Natural killer cell (primary cell): ENCODE measurements at places on chromosomes 7 and 10. TPM values are rescaled to one million over a fixed set of nuclear protein-coding genes. Genes with fewer than 3 reads are reported as not detected.

Gene SPDYE18
- total RNA-seq = 3.7 TPM

Gene CYP3A5
- total RNA-seq = not detected

Gene MORN4
- total RNA-seq = 2.0 TPM

Gene RBP4
- total RNA-seq = not detected

Gene KCNH2
- total RNA-seq = 0.60 TPM

DNA sequence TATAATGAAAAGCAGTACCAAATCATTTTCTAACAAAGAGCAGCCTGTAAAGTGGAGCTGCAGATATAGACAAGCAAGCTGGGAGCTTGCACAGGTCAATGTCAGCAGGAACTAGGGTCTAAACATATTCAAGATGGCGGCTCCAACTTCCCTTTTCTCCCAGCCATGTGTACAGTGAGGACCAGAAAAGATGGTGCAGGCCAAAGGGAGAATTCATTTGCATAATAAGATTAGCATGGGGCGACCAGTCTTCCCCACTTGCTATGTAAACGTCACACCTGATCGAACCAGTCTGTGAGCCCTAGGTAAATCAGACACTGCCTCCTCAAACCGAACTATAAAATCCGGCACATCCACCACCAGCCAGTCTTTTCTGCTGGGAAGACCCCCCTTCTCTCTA lies 4.4 kb upstream of the RAPGEF5 start:
- no peak overlapping the region for H3K27ac ChIP-seq
- peaks cover 2% of the 10 kb centered on the region for H3K27me3 ChIP-seq
- H3K4me3 ChIP-seq = no peak overlapping the region

- no peaks in the 10 kb centered on the region for H3K27me3 ChIP-seq
- no peak overlapping the region for H3K27ac ChIP-seq
- H3K4me3 ChIP-seq = no peak overlapping the region
- DNase-seq = no peak
Measured at GRCh38 chr7:101877882-101878591, 60.6 kb downstream of the CUX1 start.

DNA sequence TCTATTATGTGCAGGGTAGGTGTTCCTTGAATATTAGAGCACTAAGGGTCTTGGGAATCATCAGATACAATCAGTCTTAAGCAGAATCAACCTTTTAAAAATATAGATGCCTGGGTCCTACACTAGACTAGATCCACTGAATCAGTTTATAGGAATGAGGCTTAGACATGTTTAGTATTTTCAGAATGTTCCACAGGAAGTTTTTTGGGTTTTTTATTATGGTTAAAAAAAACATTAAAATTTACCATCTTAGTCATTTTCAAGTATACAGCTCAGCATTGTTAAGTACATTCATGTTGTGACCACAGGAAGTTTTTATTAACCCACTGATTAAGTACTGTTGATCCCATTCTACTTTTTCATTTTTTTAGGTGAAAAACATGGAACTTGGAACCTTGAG lies 135.7 kb downstream of the LCOR start:
- H3K4me3 ChIP-seq = no peak overlapping the region
- H3K27me3 ChIP-seq = no peaks in the 10 kb centered on the region
- no peak for DNase-seq
- H3K27ac ChIP-seq = no peak overlapping the region
- no peaks in the 10 kb centered on the region for H3K4me1 ChIP-seq

DNA sequence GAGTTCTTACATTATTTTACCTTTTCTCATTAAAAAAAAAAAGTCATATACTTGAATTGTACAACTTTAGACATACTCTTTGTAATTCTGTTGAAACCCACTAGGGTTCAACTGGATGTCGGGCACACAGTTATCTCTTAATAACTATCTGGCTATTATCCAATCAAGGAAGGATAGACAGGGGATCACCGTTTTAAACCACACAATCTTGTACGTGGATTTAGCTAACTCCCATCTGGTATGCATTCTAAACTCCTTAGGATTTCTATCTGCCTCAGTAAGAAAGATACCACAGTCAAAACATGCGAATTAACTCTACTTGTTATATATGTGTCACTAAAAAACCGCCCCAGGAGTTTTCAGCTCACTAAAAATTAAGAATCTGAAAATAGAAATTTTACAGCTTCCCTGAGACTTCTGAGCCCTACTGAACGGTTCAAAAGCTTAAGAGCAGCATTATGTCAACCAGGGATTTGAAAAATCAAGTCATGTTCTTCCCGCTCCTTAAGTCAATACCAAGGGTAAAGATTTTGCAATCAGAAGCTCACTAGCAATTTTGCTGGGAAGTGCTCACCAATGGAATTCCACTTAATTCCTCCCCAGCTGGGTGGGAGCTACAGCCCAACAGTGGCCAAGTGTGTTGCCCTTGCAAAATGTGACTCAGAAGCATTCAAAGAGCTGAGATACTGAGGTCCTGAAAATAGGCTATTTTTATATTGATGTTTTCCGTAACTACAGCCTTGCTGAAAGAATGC lies 267.0 kb downstream of the FRMD4A start:
- no peak for DNase-seq
- no peak overlapping the region for H3K4me3 ChIP-seq
- H3K36me3 ChIP-seq = no peaks in the 10 kb centered on the region
- no peak overlapping the region for H3K27ac ChIP-seq
- H3K27me3 ChIP-seq = peaks cover 3% of the 10 kb centered on the region
- H3K4me1 ChIP-seq = no peaks in the 10 kb centered on the region

DNA sequence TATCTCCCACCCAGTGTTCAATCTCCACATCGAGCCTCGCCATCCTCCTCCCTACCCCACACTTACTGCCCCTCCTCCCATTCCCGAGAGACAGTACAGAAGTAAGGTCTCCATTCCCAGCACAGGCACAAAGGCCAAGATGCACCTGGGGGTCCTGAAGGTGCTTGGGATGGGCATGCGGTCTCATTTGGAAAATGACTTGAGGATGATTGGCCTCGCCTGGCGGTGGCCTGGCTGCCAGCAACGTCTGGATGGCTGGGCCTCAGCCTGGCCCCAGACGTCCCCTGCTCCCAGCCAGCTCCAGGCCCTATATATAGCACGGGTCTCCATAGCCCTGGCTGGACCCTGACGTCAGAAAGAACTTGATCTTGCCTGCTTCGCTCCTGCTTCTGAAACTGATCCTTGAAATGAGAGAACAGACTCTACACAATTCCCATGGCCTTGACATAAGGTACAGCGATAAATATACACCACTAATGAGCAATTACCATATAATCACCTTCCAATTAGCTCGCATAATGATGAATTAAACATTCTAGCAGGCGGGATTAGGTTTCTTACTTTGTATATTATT lies 11.8 kb downstream of the EMX2 start:
- H3K4me1 ChIP-seq = peaks cover 13% of the 10 kb centered on the region
- H3K4me3 ChIP-seq = no peak overlapping the region
- H3K27me3 ChIP-seq = peaks cover 36% of the 10 kb centered on the region
- no peak overlapping the region for H3K27ac ChIP-seq
- no peak for DNase-seq
- H3K36me3 ChIP-seq = no peaks in the 10 kb centered on the region

- no peak for DNase-seq
- H3K4me3 ChIP-seq = no peak overlapping the region
- peaks cover 4% of the 10 kb centered on the region for H3K36me3 ChIP-seq
Measured at GRCh38 chr7:18647582-18647981, 152.0 kb downstream of the HDAC9 start.

DNA sequence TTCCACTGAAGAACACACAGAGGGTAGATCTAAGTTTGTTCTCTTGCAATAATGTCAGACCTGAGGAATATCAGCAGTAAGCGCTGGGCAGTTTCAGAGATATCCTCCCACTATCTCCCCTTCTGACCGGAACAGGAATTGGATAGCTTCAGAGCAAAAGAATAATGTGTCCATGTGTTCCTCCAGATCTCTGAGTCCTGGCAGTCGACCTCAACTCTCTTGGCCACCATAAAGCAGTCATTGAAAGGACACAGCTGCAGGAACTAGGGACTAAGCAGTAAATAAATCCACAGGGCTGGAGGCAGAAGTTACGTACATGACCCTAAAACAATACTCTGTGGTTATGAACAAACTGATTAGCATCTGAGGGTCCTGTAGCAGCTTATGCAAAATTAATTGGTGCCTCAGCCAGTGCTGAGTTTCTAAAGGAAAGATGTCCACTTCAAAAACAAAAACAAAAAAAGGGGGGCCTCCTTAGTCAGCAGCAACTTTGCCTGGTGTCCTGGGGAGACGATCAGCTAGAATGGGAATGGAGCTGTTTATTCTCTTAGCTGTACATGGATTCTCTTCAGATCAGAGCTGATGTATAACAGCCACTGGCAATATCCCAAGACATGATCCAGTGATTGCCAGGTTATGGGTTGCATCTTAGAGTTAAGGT lies 6.4 kb upstream of the PRTFDC1 start:
- H3K27me3 ChIP-seq = no peaks in the 10 kb centered on the region
- no peaks in the 10 kb centered on the region for H3K36me3 ChIP-seq

DNA sequence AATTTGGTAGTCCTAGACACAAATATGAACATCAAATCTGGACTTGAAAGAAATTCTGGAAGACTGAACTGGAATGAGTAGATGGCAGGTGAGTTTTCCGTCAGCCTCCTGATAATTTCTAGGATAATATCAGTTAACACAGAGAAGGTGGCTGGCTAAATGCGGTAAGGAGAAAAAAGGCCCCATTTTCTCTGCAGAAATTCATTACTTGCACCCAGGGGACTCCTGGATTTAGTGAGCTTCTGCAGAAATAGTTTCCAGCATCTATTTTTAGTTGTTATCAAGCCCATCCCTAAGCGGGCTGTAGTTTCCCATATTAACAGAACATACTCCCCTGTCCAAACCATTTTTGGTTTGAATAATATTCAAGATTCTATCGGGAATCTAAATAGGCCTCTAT lies 181.9 kb upstream of the TCERG1L start:
- no peak overlapping the region for H3K4me3 ChIP-seq
- no peak for DNase-seq
- no peaks in the 10 kb centered on the region for H3K36me3 ChIP-seq
- H3K4me1 ChIP-seq = no peaks in the 10 kb centered on the region
- H3K27me3 ChIP-seq = no peaks in the 10 kb centered on the region

DNA sequence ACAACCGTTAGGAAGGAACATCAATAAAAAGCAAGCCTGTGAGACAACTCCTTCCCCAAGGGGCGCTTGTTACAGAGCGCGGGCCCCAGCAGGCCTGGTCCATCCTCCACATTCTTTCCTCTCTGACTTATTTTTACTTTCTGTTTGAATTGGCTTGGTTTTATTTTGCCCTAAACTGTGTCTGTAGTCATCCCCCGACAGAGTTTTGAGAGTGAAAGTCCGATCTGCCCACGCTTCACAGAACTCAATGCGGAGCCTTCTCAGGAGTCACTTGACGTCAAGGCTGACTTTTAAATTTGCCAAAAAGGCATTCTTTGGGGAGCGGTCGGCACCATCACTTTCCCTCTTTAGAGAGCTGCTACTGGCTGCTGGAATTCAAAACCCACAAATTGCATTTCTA lies 150.1 kb upstream of the KLF6 start:
- H3K4me3 ChIP-seq = peak overlapping the region; percentile 6
- no peaks in the 10 kb centered on the region for H3K27me3 ChIP-seq

- H3K4me1 ChIP-seq = peaks cover 8% of the 10 kb centered on the region
- H3K27me3 ChIP-seq = no peaks in the 10 kb centered on the region
- H3K27ac ChIP-seq = no peak overlapping the region
- no peak for DNase-seq
- no peaks in the 10 kb centered on the region for H3K36me3 ChIP-seq
Measured at GRCh38 chr7:30148951-30149459, 14.2 kb downstream of the MTURN start.

- H3K27me3 ChIP-seq = peaks cover 3% of the 10 kb centered on the region
- no peak overlapping the region for H3K4me3 ChIP-seq
- DNase-seq = no peak
- H3K36me3 ChIP-seq = no peaks in the 10 kb centered on the region
- no peak overlapping the region for H3K27ac ChIP-seq
- no peaks in the 10 kb centered on the region for H3K4me1 ChIP-seq
Measured at GRCh38 chr7:93935102-93935501, 13.6 kb downstream of the GNG11 start.

- no peaks in the 10 kb centered on the region for H3K36me3 ChIP-seq
- H3K4me1 ChIP-seq = peaks cover 6% of the 10 kb centered on the region
- H3K27me3 ChIP-seq = no peaks in the 10 kb centered on the region
- H3K4me3 ChIP-seq = no peak overlapping the region
- no peak for DNase-seq
- no peak overlapping the region for H3K27ac ChIP-seq
Measured at GRCh38 chr10:48554656-48555055, 50.2 kb downstream of the ARHGAP22 start.

DNA sequence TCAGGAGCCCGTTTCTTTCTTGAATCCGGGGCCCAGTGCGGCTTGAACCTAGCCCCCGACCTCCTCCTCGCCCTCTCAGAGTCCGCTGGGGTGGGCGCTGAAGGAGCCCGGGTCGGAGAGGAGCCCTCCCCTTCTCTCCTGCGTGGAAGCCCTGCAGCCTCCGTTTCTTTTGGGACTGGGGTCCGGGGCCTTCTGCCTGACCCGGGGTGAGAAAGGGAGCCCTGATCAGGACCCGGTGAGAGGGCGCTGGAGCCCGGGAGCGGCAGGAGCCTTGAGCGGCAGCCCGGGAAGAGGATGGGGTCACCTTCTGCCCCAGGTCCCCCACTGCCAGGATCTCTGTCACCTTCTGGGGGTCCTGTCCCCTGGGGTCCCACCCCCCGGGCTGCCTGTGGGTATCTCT lies 162.3 kb downstream of the ZNF33B start:
- no peak for DNase-seq
- peaks cover 7% of the 10 kb centered on the region for H3K27me3 ChIP-seq

DNA sequence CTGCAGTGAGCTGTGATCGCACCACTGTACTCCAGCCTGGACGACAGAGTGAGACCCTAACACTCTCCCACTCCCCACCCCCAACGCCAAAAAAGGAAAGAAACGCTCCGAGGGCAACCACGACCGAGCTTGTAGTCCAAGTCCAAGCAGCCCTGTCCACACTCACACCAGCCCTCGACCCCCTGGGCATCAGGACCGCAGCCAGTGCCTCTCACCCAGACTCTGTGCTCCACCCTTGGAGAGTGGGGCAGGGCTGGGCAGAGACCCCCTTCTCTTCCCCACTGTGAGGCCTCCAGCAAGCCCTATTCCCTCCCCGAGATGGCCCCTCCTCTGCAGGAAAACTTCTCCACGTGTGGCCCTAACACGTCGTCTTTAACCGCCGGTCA lies 82.6 kb downstream of the FOXL3 start:
- H3K27me3 ChIP-seq = peaks cover 2% of the 10 kb centered on the region
- no peak for DNase-seq
- H3K4me3 ChIP-seq = no peak overlapping the region
- no peak overlapping the region for H3K27ac ChIP-seq

DNA sequence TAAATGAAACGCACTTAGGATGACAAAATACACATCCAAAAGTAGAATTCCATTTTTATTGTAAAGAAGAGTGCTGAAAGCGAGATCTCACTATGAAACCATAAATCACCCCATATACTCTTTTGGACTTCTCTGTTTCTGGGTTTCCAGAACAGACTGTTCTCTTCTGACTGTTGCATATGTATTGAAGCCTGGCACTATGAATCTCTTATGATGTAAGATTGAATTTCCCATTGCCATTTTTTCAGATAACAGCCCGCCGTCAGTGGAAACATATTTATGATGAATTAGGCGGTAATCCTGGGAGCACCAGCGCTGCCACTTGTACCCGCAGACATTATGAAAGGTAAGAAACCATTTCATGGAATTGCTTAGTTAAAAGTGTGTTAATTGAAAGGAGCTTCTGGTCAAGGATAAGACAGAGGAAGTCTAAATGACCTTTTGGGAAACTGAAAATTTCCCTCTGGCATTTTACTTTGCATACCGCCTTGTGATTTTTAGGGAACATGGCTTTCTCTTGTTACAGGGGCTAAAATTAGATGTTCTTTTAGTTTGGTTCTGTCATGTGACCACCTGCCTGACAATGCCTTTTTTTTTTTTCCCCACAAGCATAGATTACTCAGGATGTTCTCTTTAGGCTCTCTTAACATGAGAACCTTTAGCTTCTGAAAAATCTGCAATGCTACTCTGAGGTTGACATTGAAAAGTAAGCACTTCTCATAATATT lies 168.1 kb downstream of the ARID5B start:
- no peak overlapping the region for H3K27ac ChIP-seq
- no peak overlapping the region for H3K4me3 ChIP-seq
- peaks cover 40% of the 10 kb centered on the region for H3K36me3 ChIP-seq
- no peaks in the 10 kb centered on the region for H3K27me3 ChIP-seq
